ENCODE measurements at places on chromosomes 11 and 22.

DNA sequence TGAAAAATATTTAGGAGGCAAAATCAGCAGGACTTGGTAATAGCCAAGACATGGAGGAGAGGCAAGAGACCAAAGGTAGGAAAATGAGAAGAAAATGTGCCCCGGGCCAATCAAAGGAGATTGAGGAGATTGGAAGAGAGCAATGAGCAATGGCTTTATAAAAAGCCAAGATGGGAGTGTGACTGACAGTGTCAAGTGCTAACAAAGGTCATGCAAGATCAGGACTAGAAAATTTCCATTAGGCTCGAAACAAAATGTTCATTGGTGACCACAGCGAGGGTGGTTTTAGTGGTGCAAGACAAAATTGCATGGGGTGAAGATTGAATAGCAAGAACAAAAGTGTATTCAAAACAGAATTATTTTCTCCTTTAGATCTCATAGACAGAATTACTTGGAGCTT lies 45.2 kb upstream of the TBCEL start:
- DNase-seq, result no peak

DNA sequence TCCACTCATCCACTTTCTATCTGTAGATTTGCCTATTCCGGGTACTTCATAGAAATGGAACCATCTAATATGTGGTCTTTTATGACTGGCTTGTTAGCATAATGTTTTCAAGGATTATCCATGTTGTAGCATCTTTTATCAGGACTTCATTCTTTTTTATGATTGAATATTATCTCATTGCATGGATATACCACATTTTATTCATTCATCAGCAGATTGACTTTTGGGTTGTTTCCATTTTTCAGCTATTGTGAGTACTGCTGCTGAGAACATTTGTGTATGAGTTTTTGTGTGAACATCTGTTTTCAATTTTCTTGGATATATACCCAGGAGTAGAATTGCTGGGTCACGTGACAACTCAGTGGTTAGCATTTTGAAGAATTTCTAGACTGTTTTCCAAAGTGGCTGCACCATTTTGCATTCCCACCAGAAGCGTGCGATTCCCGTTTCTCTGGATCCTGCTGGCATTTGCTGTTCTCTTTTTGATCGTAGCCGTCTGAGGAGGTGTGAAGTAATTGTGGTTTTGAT lies 8.9 kb downstream of the DERL3 start:
- no peak for DNase-seq

- DNase-seq, result peak; percentile 71
These were observed 69.2 kb upstream of the INCENP start for GRCh38 chr11:62054484-62055121.

DNA sequence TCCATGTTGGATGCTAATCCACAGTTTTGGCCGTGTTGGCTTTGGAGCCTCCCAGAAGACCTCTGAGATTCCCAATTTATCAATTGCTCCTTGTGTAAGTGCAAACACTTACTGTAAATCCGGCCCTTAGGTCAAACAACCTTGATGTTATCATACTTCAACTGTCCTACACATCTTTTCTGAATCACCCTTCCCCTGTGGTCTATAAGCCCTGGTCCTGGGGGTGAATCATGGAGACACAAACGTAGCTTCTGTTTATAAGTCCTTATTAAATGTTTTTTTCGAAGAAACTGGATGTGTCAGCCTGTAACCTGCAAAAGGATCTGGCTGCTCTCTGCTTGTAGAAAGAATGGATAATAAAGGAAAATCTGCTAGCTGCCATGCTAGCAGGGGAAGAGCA lies 1.7 kb upstream of the IL10RA start:
- DNase-seq, result no peak

DNA sequence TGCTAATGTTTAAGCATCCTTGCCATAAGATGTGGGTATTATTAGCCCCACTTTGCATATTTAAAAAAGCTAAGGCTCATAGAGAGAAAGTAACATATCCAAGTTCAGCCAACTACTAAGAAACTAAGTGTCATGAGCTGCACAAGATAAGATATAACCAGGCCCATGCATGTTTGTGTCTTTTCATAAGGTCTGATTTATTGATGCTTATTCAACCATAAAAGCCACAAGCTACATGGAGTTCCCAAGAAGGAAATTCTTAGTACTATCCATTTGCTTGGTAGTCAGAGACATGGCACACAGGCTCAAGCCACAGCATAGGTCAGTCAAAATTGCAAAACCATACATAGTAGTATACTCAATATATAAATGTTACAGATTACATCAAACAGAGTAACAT lies 488.5 kb downstream of the SOX6 start:
- no peak for DNase-seq

DNA sequence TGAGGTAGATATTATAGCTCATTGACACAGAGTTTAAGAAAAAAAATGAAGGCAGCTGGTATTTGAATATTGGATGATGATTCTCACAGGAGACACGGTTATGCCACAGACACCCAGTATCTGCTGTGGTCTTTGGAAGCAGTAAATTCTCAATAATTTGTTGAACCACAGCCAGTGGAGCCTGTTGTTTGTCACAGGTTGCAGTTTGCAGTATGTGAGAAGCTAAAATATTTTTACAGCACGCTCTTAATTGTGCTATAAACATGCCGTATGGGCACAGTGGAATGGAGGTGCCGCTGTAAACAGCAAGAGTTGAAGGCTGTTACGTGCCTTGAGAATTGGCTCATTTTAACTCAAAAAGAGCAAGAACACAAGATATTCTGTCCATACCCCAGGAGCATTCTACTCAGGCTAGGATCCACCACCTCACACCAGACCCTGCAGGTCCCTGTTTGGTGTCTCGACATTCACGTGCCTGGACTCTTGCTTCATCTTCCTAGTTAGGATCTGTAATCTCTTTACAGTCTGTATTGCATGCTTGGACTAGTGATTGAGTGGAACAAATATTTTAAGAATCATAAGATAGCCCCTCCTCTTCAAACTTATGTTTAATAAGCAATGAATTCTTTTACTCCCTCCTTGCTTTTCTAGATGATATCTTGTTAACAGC lies 94.7 kb upstream of the GAL start:
- no peak for DNase-seq

DNA sequence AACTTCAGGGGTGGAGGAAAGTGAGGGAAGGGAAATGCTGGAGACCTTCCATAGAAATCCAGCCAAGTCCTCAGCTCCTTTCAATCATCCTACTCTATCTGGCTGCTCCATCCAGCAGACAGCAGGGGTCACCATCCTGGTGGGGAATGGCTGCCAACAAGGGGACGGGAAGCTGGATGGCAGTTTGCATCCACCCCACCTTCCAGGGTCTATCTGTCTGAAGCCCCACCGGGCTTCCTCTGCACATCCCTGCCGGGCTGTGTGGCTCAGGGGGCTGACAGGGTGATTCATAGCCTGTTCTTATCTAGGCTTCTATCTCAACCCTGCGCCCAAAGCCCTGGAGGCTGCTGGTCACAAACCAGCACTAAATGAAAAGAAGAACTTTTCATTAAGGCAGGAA lies 1.1 kb downstream of the SYTL2 start:
- DNase-seq, result peak; percentile 50

DNA sequence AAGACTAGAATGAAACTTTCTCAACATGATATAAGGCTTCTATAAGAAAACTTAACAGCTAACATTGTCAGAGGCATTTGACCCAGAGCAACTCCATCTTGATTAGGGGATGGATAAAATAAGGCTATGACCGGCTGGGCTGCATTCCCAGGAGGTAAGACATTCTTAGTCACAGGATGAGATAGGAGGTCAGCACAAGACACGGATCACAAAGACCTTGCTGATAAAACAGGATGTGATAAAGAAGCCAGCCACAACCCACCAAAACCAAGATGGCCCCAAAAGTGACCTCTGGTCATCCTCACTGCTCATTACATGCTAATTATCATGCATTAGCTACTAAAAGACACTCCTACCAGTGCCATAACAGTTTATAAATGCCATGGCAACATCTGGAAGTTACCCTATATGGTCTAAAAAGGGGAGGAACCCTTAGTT lies 135.2 kb downstream of the TTC28 start:
- no peak for DNase-seq

- DNase-seq, result no peak
These were observed 45.4 kb downstream of the MYO7A start for GRCh38 chr11:77173494-77173893.

DNA sequence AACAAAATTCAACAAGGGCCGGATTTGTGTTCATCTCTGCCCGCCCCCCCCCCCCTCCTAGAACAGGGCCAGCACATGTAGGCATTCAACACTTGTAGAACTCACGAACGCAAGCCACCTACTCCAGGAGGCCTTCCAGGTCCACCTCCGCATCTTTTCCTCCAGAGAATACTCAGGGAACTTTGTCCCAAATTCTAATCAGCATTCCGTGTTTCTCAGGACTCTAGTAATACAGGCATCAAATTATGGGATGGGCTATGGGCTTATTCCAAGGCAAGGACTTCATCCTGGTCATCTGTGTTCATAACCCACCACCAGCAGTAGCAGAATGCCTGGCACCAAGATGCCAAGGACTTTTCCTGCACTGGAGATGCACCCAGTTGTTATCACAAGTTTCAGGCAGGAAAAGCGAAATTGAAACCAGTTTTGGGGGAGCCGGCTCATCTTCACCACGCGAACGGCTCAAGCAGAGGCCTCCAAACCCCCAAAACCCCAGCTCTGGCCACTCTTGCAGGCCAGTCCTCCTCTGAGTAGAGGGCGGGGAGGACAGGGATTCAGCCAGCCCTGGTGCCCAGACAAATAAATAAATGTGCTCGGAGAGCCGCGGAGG lies 462 bp downstream of the UBE2L6 start:
- no peak for DNase-seq
